ENCODE measurements at places on chromosomes 11 and 22.

- no peak for DNase-seq
These were observed 9.1 kb downstream of the UCP3 start for GRCh38 chr11:73999581-74000306.

GRCh38 chr11:61476371-61476770 lies 32.2 kb upstream of the LRRC10B start:
- DNase-seq, result no peak

DNA sequence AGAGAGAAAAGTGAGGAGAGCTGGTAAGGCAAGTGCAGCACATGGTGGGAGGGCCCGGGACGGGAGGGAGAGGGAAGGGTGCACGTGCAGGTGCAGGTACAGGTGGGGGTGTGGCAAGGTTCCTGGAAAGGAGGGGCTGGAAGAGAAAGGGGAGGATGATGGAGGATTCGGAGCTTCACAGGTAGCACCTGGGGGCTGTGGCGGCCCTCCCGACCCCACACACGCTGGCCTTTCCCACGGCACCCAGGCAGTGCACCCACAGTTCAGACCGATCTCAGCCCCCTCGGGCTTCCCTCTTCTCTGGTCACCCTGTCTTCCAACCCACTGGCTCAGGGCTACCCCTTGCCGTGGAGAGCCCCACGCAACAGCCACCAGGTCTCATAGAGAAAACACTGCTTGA lies 67.4 kb upstream of the A4GALT start:
- no peak for DNase-seq

- no peak for DNase-seq
These were observed 5.3 kb downstream of the CPT1B start for GRCh38 chr22:50572965-50573364.

- DNase-seq, result no peak
These were observed 131.7 kb downstream of the DDX10 start for GRCh38 chr11:108796551-108796950.

- DNase-seq, result no peak
These were observed 21.0 kb upstream of the AMOTL1 start for GRCh38 chr11:94747146-94747545.

DNA sequence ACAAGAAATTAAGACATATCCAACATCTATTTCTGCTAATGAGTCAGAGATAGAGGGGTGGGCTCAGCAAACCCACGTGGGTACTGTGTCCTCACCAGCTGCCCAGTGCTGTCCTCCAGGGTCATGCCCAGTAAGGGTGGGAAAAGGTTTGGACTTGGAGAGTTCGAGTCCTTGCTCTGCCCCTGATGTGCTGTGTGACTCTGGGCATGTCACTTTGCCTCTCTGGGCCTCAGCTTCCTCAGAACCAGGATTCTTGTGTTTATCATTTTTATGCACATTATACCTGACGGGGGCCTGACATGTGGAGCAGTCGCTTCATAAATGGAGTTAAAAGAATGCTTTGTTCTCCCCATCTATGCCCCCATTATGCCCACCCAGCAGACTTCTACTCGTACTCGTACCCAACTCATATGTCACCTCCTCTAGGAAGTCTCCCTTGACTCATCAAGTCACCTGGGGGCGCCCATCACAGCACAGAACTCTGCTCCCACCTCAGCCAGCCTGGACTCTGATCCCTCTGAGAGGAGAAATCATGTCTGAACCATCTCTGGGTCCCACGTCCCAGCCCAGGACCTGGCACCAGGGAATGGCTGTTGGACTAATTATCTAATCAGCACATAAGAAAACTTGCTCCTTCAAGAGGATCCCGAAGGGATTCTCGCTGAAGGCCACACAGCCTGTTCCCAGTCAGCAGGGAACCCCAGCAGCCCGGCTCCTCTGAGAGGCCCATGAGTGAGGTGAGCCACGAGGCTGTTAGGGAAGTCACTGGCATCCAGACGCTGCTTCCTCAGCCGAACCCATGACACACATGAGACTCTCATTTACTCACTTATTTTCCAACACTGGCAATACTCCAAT lies 38.7 kb upstream of the TSKU start:
- no peak for DNase-seq

DNA sequence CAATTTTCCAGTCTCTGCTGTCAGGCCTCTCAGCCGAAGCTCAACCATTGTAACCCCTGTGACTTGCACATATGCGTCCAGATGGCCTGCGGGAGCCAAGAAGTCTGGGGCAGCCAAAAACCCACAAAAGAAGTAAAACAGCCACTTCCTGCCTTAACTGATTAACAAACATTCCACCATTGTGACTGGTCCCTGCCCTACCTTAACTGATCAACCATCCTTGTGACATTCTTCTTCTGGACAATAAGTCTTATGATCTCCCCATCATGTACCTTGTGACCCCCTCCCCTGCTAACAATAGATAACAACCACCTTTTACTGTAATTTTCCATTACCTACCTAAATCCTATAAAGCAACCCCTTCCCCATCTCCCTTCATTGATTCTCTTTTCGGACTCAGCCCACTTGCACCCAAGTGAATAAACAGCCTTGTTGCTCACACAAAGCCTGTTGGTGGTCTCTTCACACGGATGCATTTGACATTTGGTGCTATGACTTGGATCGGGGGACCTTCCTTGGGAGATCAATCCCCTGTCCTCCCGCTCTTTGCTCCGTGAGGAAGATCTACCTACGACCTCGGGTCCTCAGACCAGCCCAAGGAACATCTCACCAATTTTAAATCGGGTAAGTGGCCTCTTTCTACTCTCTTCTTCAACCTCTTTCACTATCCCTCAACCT lies 1.3 kb upstream of the NDUFC2 start:
- no peak for DNase-seq

DNA sequence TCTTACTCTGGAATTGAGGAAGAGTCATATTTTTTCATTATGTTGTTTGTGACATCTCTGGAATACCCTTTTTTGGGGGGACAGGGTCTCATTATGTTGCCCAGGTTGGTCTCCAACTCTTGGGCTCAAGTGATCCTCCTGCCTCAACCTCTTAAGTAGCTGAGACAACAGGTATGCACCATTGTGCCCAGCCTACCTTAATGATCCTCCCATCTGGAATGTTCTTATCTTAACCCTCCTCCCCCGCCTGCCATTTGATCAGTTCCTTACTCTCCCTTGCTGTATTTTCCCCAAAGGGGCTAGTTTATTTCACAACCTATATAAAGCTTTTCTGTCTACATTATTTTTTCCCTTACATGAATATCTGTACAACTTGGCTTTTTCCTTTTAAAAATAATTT lies 594.7 kb downstream of the METTL15 start:
- DNase-seq, result no peak

GRCh38 chr22:37231406-37232139 lies 12.5 kb downstream of the RAC2 start:
- no peak for DNase-seq

DNA sequence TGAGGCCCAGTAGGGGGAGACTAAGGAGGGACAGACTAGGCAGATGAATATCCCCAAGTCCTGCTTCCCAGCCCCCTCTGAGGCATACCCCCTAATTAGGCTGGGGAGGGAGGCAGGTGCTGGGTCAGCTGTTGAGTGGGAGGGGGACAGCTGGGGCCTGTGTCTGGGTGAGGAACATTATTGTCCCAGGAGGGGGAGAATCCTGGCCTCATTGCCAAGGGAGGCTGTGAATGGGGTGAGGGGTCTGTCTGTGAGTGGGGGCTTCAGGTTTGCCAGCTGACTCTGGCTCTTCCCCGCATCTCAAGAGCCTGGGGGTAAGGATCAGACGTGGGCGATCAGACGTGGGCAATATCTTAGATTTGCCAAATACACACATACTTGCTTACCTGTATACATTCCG lies 2.1 kb downstream of the INPPL1 start:
- no peak for DNase-seq

- DNase-seq, result no peak
These were observed 16.9 kb downstream of the FXYD6 start for GRCh38 chr11:117859488-117860112.

GRCh38 chr11:116037861-116038260 lies 533.6 kb upstream of the CADM1 start:
- no peak for DNase-seq

GRCh38 chr11:31882951-31883392 lies 71.8 kb upstream of the PAX6 start:
- no peak for DNase-seq

- no peak for DNase-seq
These were observed 519.0 kb downstream of the TBC1D22A start for GRCh38 chr22:47281126-47282106.

DNA sequence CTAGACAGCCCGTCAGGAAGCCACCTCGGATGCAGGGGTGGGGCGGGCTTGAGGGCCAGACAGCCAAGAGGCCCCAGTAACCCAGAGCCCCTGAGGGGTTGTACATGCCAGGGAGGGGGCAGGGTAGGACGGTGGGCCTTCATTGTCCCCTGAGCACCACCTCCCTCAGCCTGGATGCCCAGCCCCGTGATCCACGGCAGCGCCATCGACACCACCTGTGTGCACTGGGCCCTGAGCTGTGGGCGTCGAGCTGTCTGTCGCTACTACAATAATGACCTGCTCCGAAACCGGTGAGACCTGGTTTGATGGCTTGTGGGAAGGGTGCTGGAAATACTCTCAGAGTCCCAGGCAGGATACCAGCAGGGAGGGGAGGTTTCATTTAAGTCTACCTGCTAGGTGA lies 37.4 kb upstream of the TPBGL start:
- DNase-seq, result no peak

DNA sequence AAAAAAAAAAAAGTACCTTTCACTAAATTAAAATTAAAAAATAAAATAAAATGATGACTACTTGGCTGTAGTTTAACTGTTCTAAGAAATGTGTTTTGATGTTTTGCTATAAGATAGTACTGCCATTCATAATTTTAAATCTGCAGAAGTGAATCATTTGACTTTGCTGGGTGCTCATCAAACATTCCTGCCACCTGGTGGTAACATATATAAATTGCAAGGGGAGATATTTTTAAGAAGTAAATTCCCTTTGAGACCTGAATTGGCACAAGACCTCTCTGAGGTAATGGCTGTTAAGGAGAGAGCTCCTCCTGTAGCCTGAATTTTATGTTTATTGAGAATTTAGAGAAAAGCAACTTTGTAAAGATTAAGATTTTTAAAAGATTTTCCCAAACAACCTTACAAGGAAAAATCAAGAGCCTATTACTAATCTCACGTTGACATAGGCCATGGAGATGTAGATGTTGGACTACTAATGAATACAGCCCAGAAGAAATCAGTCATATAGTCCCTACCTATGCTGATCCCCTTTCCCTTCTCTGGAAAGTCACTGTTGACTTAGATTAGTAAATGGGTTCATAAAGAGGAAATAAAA lies 11.9 kb upstream of the NARS2 start:
- DNase-seq, result peak; percentile 7

GRCh38 chr11:44977493-44977984 lies 26.9 kb upstream of the TP53I11 start:
- DNase-seq, result no peak

DNA sequence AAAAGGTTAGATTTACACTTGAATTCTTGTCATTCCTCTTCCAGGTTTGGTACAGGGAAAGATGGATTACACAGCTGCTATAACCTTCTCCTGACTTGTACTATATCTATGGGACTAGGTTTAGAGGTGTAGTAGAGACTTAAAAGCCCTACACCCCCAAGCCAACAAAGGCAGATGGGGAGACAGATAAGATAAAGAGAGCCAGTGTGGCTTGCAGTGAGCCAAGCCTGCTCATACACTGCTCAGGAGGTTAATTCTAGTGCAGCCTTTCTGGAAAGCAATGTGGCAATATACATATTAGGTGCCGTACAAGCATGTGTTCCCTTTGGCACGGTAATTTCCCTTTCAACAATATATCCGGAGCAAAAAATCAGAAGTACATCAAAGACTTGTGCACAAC lies 10.8 kb downstream of the SIK3 start:
- DNase-seq, result no peak

GRCh38 chr11:93591247-93591898 lies 48.2 kb upstream of the SMCO4 start:
- no peak for DNase-seq

DNA sequence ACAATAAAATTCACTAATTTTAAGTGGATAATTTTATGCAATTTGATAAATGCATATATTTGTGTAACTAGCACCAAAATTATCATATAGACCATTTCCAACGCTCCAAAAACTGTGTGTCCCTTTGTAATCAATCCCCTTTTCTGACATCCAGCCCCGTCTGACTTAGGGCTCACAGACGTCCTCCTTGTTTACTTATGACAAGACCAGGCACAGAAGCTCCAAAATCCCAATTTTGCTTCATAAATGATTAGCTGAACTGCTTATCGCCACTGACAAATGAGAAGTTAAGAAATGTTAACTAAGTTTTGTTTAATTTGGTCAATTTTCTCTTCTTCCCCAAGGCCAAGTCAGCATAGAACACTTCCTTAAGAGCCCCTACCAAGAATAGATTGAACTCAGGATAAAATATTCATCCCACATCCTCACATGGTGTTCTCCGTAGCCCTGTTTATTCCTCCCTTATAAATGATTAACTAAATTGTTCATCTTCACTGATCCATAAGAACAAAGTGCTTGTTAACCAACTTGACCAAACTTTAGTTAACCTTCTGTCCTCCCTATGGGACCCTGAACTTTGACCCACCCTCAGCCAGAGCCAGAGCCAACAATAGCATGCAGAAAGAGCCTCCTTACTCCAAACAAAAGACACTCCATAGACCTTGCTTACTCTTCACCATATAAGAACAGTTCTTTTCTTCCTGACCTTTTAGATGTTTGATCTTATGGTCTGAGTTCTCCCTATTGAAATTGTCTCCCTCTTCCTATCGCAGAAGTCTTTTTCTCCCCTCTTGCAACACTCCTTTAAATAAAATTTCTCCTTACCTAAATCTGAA lies 30.8 kb upstream of the GLYAT start:
- DNase-seq, result no peak

DNA sequence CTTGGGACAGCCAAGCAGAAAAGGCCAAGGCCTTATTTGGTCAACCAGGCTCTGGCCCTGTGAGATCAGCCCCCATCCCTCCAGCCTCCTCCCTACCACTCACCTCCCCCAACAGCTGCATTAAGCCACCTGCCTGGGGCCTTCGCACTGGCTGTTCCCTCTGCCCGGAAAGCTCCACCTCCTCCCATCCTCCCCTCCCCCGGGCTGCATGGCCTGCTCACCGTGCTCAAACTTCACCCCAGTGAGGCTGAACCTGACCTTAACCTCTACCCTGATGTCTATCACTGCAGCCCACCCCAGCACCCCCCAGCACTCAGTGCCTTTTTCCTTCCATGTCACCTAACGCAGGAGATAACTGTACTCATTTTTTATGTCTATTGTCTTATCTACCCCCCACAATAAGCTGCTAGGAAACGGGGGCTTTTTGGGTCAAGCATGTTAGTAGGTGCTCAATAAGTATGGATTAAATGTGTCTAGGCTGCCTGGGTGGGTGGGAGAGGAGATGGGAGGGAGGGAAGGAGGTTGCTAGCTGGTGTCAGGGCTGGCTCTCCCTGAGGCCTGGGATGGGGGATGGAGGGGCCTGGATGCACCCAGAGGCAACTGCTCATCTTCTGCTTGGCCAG lies 912 bp downstream of the PTPRCAP start:
- peak; percentile 45 for DNase-seq

DNA sequence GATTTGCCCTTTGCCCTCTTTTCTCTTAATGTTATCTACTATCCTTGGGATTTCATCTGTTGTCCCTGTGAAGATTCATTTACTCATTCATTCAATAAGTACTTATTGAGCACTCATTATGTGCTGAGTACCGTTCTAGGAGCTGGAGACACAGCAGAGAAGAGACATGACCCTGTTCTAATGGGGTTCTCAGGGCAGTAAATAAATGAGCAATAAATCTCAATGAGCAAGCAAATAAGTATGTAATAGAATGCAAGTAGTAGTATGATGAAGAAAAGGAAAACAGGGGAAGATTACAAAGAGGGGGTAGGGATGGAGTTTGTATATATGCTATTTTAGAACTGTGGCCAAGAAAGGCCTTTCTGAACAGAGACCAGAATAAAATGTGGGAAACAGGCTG lies 34.2 kb upstream of the NRIP3 start:
- no peak for DNase-seq

- DNase-seq, result peak; percentile 18
These were observed 95.2 kb upstream of the TP53I11 start for GRCh38 chr11:45045683-45046471.

Measured in KG1 (cell line).